CD4-positive, alpha-beta T cell treated with Interleukin-17A for 4 hours (primary cell): ENCODE measurements at places on chromosomes 4 and X.
A peak's percentile ranks its signal among the peaks of the same experiment; 100 is the strongest.

DNA sequence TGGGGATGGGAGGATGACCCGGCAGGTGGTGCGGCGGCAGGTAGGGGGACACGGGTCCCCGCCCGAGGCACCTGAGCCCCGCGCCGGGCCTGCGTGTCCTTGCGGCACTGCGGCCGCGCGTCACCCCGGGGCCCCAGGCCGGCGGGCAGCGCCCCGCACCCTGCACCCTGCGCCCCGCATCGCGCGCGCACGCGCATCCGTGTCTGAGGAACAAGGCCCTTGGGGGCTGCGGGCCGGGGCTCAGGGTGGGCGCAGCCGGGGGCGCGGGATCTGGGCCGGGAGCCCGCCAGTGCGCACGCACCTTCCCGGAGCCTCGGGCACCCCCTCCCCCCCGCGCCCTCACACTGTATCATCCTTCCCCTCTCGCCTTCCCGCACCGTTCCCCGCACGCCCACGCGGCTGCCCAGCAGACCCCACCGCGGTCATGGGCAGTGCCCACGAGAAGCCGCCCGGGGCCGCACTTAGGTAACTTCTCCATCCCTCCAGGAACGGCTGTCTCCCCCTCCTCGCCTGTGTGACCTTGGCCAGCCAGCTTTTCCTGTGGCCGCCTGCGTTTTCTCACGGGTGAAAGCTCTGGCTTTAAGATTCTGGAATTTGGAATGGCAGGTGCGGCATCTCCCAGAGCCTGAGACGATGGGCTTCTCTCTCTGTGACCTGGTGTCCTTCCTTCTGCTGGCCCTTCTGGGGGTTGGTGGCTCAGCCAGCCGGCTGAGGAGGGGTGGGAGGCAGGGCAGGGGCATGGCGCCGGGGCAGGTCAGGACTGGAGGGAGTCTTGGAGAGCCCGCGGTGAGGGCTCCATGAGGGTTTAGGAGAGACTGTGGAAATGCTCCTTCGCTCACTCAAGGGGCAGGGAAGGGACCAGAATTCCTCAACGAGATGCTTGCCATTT lies 748 bp downstream of the ATP2B3 start:
- DNase-seq, result no peak

DNA sequence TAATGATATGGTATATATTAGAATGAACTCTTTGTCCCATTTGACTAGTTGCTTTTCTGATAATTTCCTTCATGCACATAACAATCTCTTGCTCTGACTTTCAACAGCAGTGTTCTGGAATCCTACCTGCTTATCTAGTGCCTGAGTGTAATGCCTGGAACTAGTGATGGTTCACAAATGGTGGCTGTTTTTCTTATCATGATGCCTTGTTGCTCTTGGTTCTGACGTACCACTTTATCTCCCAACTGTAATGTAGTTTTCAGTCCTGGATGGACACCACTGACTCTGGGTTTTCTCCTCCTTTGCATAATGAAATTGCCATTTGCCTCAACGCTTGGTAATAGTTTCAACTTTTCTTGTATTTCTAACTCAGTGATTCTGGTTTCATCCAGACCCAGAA lies 25.5 kb upstream of the LUZP4 start:
- no peak for DNase-seq

DNA sequence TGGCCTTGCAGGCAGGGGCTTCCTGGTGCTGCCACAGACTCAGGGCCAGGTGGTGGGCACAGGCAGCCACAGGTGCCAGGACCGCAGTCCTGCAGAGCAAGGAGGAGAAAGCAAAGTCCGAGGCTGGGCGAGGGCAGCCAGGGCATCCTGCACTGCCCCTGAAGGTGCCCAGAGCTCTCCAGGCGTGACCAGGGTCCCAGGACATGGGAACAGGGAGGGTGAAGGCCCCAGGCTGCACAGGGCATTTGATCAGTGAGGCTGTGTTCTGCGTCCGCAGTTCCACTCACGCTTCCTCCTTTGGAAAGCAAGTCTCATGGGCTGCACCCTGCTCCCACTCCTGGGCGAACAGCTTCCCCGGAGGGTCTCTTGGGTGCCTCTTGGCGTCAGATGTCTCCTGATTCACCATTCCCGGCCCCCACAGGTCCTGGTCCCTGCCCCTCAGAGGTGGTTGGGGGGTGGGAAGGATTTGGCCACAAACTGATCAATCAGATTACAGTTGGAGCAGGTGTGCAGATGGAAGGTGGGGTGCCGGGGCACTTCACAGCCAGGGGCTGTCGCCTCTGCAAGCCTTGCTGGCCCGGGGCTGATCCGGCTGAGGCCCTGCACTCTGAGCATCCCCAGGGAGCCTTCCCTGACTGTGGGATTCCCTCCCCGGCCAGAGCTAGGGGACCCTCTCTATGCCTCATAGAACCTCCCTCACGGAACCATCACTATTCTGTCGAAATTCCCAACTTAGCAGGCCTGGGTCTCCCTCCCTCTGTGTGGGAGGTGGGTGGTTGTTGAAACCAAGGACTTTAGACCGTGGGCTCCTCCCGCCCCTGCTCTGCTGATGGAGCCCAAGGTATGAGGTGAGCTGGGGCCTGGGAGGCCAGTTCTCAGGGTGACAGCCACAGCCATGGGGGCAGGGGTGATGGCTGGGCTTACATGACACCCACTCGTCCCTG lies 3.3 kb downstream of the SH3TC1 start:
- no peak for DNase-seq

GRCh38 chrX:155819966-155820491 lies 61.1 kb upstream of the VAMP7 start:
- DNase-seq, result peak; percentile 60

GRCh38 chr4:56909086-56909894 lies 1.6 kb downstream of the REST start:
- peak; percentile 69 for DNase-seq

DNA sequence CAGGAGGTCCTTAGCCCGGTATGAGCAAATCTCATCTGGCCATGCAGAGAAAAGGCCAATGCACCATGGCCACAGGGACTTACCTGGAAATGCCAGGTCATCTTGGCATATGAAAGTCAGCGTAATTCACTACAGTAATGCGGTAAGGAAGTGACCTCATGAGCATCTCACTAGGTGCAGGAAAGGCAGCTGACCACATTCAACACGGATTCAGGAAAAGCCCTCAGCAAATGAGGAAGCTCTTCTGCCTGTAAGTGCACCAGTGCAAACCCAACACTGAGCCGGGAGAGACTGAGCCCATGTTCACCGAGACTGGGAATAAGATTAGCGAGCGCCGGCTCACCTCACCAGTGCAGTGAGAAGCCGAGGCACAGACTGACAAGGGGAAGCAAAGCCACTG lies 23.7 kb downstream of the LRPAP1 start:
- DNase-seq, result no peak

DNA sequence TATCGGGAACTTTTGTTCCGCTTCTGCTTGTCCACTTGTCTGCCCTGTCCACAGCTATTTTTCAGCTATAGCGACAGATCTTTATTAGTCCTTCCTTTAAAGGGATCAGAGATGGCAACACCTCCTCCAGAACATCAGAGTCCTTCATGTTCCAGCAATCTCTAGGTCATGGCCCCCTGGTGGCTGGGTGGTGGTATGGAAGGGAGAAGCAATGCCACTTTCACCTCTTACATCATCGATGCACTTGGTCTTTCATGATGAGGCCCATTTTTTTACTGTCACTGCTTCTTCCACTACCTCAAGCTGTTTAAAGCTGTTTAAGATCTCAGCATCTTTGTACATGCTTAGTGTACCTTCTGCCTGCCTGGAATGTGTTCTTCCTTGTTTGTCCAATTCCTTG lies 106.7 kb downstream of the ARHGAP6 start:
- peak; percentile 52 for DNase-seq

DNA sequence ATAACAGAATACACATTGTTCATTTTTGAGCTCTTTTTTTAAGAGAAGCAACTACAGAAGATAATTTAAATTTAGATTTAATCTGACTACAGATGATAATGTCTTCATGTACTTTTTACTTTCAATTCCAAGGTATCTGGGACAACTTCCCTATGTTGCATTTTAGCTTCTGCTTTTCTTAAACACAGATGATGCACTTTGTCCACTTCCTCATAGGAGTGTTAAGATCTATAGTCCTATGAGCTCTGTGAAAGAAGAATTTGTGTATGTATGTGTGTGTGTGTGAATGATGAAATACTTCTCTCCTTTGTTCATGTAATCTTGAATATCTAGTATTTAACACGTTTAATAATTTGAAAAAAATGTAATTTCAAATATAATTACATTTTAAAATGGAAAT lies 5.3 kb upstream of the FHIP1A start:
- DNase-seq, result no peak

GRCh38 chr4:76799140-76799539 lies 98.8 kb downstream of the SOWAHB start:
- DNase-seq, result no peak

- no peak for DNase-seq
Observed at GRCh38 chr4:124053872-124054538, 657.4 kb downstream of the SPRY1 start.

GRCh38 chr4:94453391-94453963 lies 1.7 kb downstream of the PDLIM5 start:
- DNase-seq, result no peak

- DNase-seq, result peak; percentile 52
Observed at GRCh38 chr4:173371292-173372192, 788 bp downstream of the SAP30 start.

- DNase-seq, result no peak
Observed at GRCh38 chr4:26788341-26788733, 72.3 kb upstream of the STIM2 start.

- no peak for DNase-seq
Observed at GRCh38 chrX:81202943-81203342, 1.0 kb downstream of the SH3BGRL start.
